ENCODE measurements at places on chromosomes 16 and 17.

DNA sequence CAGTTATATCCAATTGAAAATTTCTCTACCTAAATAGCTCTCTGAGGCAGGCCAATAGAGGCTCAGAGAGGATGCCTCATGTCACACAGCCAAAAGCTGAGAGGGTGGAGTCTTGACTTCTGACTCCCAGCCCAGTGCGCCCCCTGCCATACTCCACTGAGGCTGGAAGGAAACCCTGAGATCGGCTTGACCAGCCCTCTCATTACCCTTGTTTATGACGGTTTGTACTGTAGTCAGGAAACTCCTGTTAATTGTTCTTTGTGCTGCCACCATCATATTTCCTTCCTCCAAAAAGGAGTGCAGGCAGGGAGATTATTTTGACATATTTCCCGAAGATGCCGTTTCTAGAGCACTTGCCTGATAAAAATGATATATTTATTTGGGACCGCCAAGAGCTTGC lies 107.9 kb downstream of the AIPL1 start:
- no peak for DNase-seq

DNA sequence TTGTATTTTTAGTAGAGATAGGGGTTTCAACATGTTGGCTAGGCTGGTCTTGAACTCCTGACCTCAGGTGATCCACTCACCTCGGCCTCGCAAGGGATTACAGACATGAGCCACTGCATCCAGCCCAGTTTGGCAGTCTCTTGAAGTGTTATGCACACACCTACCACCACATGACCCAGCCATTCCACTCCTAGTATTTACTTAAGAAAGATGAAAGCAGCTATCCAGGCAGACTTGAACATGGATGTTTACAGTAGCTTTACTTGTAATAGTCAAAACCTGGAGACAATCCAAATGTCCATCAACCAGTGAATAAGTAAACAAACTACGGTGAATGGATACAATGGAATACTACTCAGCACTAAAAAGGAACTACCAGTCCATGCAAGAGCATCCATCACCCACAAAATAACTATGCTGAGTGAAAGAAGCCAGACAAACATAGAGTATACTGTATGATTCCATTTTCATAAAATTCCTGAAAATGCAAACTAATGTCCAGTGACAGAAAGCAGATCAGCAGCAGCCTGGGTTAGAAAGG lies 37.8 kb upstream of the RASD1 start:
- DNase-seq: no peak

DNA sequence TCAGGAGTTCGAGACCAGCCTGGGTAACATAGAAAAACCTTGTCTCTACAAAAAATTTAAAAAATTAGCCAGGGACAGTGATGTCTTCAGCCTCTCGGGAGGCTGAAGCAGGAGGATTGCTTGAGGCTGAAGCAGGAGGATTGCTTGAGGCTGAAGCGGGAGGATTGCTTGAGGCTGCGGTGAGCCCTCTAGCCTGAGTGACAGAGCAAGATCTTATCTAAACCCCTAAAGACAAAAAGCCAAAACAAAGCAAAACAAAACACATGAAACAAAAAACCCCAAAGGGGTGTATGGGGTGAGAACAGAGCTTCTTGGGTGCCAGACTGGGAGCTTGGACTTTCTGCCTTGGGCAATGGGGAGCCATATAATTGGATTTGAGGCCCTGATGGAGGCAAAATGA lies 2.6 kb downstream of the SPNS3 start:
- no peak for DNase-seq

GRCh38 chr17:45313996-45314740 lies 2.7 kb downstream of the MAP3K14 start:
- no peak for DNase-seq

GRCh38 chr17:34847938-34848337 lies 113.3 kb downstream of the CCT6B start:
- no peak for DNase-seq
